PC-3 (cell line): ENCODE measurements at places on chromosomes 4 and X. TPM values are rescaled to one million over a fixed set of nuclear protein-coding genes. Genes with fewer than 3 reads are reported as not detected.

GCNA gene
- total RNA-seq = 1.6 and 2.9 TPM in 2 replicates

GRCh38 chr4:163492951-163493504 lies 1.5 kb upstream of the TMA16 start:
- no peak overlapping the region for H3K27ac ChIP-seq
- peak; percentile 8 for DNase-seq
- H3K27me3 ChIP-seq = no peaks in the 10 kb centered on the region

DNA sequence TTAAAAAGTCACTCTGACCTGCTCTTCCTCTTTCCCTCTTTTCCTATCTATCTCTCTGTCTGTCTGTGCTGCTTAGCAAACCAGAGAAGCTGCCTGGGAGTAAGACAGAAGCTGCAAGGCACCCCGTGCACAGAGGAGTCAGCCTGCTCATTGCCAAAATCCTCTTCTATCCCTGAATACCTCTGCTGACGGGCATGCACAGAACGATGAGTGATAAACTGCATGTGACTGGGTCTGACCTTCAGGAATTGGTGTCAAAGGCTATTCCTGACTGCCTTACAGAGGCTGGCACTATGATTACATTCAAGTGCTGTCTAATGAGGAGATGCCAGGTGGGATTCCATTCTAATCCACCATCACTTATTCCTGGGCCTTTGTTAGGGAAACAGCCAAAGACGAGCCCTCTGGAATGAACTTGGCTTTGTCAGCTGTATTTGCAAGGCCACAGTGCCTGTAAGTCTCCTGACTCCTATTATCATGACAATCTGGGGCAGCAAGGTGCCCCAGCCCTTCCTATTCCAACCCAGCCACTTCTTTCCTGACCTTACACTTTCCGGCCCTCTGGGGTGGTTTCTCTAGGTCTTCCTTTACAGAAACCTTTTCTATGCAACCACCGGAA lies 45.4 kb upstream of the CTAG2 start:
- no peak for DNase-seq
- H3K27me3 ChIP-seq = no peaks in the 10 kb centered on the region
- H3K27ac ChIP-seq = no peak overlapping the region
- peaks cover 5% of the 10 kb centered on the region; the same call in 1 of the 2 replicates for H3K4me1 ChIP-seq
- H3K36me3 ChIP-seq = no peaks in the 10 kb centered on the region

GRCh38 chr4:5824227-5824626 lies 68.7 kb downstream of the CRMP1 start:
- no peaks in the 10 kb centered on the region for H3K27me3 ChIP-seq
- no peak for DNase-seq
- H3K27ac ChIP-seq = no peak overlapping the region
- no peaks in the 10 kb centered on the region; the same call in 1 of the 2 replicates for H3K36me3 ChIP-seq

HSD17B13 gene
- total RNA-seq = 0.18 TPM in 1 of 2 replicates, not detected in the other

- H3K4me1 ChIP-seq = no peaks in the 10 kb centered on the region
- no peak for DNase-seq
- H3K36me3 ChIP-seq = no peaks in the 10 kb centered on the region
- H3K27ac ChIP-seq = no peak overlapping the region
These were observed 113.1 kb upstream of the ADGRL3 start for GRCh38 chr4:61086979-61087378.
